Left ventricle myocardium superior (tissue), 1 donor: ENCODE measurements at places on chromosomes 3 and 15.

- no peak for DNase-seq
Observed at GRCh38 chr3:43649365-43649968, 27.7 kb upstream of the ANO10 start.

- no peak for DNase-seq
Observed at GRCh38 chr15:42218953-42219592, 11.0 kb upstream of the VPS39 start.

- no peak for DNase-seq
Observed at GRCh38 chr3:71054312-71054711, 529.2 kb downstream of the FOXP1 start.

GRCh38 chr3:193452338-193452737 is 73.8 kb upstream of the ATP13A5 start:
- DNase-seq = no peak

- no peak for DNase-seq
Observed at GRCh38 chr3:149579838-149580542, 77.8 kb downstream of the WWTR1 start.

DNA sequence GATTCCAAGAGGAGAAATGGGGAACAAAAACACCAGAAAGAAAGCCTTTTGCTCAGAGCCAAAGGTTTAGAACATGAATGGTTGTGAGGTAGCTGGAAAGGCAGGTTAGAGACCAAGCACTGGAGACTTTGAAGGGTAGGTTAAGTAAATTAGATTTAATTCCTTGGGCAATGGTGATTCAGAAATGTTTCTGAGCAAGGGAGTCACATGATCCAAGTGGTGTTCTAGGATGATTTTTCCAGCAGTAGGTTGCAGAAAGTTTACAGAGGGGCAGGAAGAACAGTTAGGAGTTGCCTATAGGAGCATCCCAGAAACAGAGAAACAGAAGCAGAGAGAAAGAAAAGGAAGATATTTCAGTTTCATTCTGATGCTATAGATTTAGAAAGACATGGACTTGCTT is 139.8 kb downstream of the WDR76 start:
- no peak for DNase-seq

- DNase-seq = no peak
Observed at GRCh38 chr3:102105193-102105592, 255.9 kb downstream of the NFKBIZ start.

DNA sequence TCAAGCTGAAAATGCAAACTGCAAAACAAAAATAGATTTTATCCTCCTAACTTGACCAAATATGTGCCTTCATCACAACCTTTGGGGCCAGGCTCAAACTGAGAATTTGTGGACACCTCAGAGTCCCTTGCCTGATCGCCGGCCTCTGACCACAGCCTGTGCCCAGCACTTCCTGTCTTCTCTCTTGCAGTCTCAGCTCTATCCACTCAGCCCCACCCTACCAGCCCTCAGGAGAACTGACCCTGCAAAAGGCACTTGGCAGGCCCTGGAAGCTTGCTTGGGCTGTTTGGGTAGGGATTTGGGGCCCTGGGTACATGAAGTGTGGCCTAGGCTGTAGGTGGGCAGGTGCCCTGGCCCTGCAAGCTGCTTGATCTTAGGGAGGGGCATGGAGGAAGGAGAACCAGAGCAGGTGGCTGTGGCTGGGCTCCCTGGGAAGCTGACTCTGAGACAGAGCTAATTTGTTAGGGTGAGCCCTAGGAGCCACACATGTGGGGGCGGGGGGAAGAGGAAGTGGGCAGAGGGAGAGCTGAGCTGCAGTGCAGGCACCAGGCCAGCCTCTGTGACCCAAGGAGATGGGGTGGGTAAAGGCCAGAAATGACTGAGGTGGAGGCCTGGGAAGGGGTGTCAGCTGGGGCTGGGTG is 8.6 kb downstream of the CLEC3B start:
- DNase-seq = peak; percentile 76

GRCh38 chr3:38163117-38163840 is 2.1 kb upstream of the OXSR1 start:
- DNase-seq = no peak

DNA sequence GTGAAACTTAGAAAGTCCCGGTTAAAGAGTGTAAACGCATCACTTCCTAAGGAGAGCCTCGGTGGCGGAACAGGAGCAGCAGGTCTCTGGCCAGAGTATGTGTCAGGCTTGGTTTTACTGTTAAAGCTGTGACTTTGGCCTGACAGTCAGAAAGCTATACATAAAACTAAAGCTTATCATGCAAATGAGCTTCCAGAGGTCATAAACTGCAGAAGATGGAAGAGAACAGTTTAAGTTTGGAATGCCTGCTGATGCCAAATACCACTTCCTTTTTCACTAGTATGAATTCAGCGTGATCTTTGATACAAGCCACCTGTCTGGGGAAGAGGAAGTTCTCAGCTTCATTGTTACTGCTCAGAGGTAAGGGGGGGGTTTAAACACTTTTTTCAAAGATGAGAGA is 125.1 kb upstream of the CTDSPL start:
- no peak for DNase-seq

DNA sequence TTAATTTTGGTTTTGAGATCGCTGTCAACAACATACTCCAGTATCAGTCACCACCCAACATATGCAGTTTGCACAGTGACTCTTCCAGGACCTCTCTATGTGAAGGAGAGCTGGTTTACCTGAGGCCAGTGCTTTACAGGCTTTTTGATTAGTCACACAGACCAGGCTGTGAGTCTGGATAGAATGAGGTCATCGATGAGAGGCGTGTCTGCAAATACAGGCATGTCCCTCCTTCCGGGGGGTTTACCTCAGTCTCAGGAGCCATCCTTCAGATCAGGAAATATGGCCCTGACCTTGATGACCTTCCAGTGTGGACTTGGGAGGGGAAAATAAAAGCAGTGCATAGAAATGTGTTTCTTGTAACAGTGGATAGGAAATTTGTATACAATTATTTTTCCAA is 46.9 kb downstream of the KBTBD12 start:
- no peak for DNase-seq

DNA sequence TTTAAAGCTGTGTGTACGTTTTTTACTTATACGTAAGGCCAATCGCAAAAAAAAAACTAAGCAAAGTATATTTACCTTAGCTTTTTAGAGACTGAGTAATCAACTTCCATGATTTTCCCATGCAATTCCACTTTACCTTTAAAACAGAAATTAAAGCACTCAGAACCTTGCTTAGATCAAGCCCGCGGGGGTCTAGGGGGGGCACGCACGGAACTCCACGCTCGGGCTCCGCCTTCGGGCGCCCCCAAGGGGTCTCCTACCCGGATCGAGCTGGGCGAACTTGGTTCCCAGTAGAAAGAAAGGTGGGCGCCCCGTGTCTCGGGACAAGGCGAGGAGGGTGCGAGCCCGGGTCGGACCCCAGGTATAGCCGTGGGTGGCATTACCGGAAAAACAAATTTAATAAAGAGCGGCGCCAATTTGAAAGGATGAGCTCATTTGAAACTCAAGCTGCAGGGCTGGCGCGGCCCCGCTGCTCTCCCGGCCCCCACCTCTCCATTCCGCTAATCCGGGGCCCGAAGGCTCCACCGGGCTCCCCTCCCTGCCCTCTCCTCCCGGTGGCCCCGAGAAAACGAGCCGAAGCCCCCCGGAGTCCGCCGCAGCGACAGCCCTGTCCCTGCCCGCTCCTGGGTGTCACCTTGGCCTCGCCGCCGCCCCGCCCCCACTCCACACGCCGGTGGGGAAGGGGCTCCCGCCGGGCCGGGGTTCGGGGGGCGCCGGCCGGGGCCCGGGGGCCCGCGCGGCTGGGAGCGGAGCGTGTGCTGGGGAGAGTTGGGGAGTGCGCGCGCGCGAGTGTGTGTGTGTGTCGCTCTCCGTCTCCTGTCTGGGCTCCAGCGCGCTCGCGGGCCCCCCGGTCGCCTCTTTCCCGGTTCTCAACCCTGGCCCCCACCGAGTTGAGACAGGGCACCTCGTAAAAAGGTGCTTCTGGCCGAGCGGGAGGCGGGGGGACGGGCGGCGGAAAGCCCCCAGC is 1.5 kb downstream of the IGF2BP2 start:
- DNase-seq = peak; percentile 73

- no peak for DNase-seq
Observed at GRCh38 chr3:88334187-88334868, 184.6 kb downstream of the C3orf38 start.

DNA sequence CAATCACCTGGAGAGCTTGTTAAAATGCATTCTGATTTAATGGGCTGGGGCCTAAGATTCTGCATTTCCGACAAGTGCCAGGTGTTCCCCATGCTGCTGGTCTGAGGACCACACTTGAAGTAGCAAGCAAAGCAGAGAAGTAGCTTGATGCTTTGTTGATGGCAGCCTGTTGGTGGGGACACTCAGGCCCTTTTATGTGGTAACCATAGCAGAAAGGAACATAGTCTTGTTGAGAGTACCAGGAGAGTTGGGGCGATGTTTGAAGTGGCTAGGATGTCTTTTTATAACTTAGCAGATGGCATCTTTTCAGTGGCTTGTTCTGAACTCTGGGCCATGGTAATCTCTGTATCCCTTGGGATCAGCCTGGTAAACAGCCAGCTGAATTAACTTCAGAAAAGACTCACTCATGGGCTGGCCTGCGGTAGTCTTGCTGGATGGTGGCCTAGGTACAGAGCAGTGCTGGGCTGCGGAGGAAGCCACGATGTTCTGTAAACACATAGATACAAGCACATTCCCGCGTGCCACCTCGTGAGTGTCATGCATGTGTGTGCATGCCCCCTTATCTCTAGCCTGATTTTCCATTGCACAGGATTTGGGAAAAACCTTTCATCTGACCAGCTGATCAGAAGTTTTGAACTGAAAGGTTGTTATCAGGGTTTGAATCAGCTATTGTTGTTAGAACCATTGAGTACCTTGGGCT is 292.4 kb upstream of the LRRFIP2 start:
- DNase-seq = peak; percentile 56

- DNase-seq = peak; percentile 58
Observed at GRCh38 chr15:39213385-39213840, 367.5 kb upstream of the THBS1 start.

DNA sequence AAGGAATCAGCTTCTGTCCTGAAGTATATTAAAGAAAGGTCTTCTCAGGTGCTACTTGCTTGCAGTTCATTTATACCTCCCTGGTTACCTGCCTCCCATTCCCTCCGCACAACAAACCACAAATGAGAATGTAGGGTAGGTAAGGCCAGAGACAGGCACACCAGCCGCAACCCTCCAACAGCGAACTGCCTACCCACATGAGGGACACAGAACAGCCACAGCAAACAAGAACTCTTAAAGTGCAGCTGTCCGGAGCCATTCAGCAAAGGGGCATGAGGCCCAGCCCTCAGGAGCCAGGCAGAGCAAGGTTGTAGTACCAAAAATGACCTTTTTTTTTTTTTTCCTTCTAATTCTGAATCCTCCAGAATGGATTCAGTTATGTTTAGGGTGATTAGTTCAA is 52.4 kb downstream of the SPSB4 start:
- DNase-seq = no peak

DNA sequence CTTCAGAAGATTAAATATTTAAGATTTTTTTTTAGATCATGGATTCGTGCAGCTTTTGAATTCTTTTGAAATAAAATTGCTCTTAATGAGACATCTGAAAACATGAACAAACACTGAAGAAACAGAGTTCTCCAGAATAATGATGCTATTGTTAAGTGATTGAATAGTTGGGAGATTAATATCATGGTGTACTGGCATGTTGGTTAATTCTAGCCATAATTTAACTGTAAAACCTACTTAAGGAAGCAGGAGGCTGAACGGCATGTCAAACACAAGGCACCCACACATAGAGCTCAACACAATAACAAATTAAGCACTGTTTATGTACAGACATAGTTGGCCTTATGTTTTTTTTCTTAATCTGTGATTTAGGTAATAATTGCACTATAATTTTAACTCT is 185.6 kb downstream of the RBMS3 start:
- DNase-seq = no peak

GRCh38 chr3:179151474-179151873 is 3.3 kb downstream of the PIK3CA start:
- no peak for DNase-seq

- DNase-seq = no peak
Observed at GRCh38 chr15:93913310-93913709, 318.1 kb upstream of the MCTP2 start.

- peak; percentile 98 for DNase-seq
Observed at GRCh38 chr15:42920519-42921341, at the start of gene TTBK2. TTBK2 (minus strand) TSS chr15:42920778; CDS start chr15:42878617, 42,161 bp downstream.

DNA sequence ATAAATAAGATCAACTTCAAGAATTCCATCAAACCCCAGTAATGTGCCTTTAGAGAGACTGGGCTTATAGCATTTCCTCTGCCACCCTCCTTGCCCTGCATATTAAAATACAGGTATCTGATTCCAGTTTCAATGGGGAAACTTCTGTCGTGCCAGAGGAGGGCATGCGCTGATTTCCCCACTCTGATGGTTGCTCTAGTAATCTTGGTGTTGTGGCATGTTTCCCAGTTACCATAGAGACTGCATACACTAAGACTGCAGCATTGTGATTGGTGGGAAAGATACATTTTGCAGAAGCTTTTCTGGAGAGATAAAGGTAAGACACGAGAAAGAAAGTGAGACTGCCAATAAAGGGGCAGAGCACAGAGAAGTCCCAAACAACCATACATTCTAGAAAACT is 225.6 kb downstream of the TIGIT start:
- DNase-seq = no peak

- no peak for DNase-seq
Observed at GRCh38 chr3:13839726-13840340, 40.0 kb downstream of the WNT7A start.

GRCh38 chr3:152192936-152193672 is 75.6 kb upstream of the MBNL1 start:
- no peak for DNase-seq

GRCh38 chr3:109973733-109974132 is 636.4 kb upstream of the DPPA4 start:
- no peak for DNase-seq

DNA sequence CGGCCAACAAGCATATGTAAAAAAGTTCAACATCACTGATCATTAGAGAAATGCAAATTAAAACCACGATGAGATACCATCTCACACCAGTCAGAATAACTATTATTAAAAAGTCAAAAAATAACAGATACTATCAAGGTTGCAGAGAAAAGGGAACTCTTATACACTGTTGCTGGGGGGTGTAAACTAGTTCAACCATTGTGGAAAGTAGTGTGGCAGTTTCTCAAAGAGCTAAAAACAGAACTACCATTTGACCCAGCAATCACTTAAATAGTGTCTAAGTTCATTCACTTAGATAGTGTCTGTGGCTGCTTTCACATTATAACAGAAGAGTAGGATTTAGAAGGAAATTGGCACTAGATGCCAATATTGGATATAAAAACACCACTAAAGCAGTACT is 49.7 kb downstream of the CGGBP1 start:
- no peak for DNase-seq

DNA sequence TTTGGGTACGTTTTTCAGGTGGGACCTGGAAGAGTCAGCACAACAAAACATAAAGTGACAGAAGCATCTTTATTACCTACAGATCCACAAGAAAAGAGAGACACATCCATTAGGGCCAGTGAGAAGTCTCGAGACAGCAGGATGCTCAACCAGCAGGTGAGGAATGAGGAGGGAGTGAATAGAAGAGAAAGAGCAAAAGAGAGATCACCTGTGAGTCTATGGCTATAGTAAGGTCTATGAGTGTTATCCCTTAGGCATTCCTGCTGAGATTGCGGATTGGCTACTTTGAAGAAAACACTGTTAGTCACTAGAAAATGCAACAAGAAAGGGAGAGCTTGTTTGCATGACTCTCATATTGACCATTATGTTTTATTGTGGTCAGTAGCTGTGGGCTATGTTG is 1556.2 kb upstream of the GBE1 start:
- no peak for DNase-seq
